A549 treated with AZD2906 at 1 μM for 4 hours (cell line): ENCODE measurements at places on chromosomes 7 and 10. TPM values are rescaled to one million over a fixed set of nuclear protein-coding genes. Genes with fewer than 3 reads are reported as not detected.

The MRLN gene
- not detected in 5 replicates for total RNA-seq

The OR2A1 gene
- total RNA-seq, result not detected in 5 replicates

The MYO3A gene
- 0.15 TPM in 1 of 5 replicates, not detected in the others for total RNA-seq

The CLDN15 gene
- 7.0 to 12.8 TPM (median 10.9 TPM) in 5 replicates for total RNA-seq

The PLAU gene
- 105 to 142 TPM (median 116 TPM) in 5 replicates for total RNA-seq

The OR2A7 gene
- total RNA-seq, result not detected in 5 replicates

The C10orf90 gene
- 2.7 to 3.1 TPM (median 2.7 TPM) in 5 replicates for total RNA-seq

The CFAP70 gene
- 0.17 to 0.31 TPM (median 0.22 TPM) in 5 replicates for total RNA-seq

The POLR2J2 gene
- 0.23 to 0.46 TPM (median 0.26 TPM) in 5 replicates for total RNA-seq

The GSTO2 gene
- 1.5 to 2.2 TPM (median 1.8 TPM) in 5 replicates for total RNA-seq

The ERVW-1 gene
- total RNA-seq, result 0.07 TPM in 1 of 5 replicates, not detected in the others

The GIMAP2 gene
- not detected in 5 replicates for total RNA-seq

The RPEL1 gene
- 0.07 TPM in 2 of 5 replicates, not detected in the others for total RNA-seq

The TRIM73 gene
- 1.3 to 1.8 TPM (median 1.6 TPM) in 5 replicates for total RNA-seq

The WEE2 gene
- not detected in 5 replicates for total RNA-seq
